ENCODE measurements at places on chromosomes 5 and 9.

DNA sequence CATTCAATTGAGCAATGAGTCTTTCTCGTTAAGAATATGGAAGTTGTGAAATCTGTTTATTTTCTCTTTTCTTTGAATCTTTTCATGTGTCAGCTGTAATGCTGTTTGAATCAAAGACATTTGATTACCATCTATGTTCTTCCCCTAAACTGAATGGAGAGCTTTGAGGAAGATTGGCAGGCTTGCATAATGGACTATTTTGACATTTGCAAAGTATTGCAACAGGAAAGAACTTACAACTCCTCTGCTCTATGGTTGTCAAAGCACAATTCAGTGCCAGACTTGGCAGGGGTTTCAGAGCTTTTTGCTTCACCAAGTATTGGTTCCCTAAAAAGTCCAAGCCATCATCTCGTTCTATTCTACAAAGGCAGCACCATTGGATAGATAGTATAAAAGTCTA is 549.0 kb upstream of the NUDT12 start:
- DNase-seq: no peak

- DNase-seq: no peak
These were observed 25.2 kb downstream of the COL23A1 start for GRCh38 chr5:178564811-178565550.

DNA sequence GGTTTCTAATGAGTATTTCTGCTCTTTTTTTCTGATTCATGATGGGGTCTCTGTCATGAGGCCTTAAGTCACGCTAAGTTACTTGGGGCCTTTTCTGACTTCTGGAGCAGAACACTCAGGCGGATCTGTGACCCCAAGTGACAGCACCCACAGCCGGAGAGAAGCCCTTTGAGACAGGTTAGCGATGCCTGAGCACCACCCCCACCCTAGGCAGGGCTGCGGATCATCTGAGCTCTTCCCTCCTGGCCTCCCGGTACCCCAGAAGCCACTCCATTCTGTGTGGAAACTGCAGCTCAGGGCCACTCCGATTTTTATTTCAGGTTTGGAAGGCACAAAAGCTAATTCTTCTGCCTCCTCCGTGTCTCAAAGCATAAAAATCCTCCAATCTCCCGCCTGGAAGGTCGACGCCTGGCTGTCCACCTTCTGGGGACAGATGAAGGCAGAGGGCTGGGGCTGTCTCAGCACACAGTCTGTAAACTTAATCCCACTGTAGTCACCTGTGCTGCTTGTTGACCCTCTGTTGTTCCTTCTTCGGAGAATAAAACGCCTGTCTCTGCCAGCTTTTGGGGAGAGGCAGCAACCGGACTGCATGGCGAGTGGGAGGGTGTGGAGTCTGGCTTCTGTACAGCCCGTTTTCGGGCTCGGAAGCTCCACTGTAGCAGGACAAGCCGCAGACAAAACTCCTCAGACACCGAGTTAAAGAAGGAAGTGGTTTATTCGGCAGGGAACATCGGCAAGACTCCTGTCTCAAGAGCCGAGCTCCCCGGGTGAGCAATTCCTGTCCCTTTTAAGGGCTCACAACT is 88.8 kb downstream of the SPRY4 start:
- DNase-seq: no peak

DNA sequence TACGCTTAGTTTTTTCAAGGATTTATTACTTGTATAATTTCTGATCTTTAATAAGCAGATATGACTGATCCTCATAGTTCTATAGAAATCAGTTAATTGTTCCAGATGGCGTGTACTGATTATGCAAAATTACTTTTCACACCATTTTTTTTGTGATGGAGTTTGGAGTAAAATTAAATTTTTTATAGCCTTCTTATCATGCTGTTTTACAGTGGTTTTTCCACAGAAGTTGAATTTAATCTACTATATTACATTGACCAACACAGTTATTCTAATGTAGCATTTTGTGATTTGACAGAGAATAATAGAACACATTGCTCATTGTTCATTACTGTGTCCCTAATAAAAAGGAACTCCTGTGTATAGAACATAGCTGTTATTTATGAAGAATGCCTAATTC is 111.1 kb downstream of the MVB12B start:
- DNase-seq: no peak

DNA sequence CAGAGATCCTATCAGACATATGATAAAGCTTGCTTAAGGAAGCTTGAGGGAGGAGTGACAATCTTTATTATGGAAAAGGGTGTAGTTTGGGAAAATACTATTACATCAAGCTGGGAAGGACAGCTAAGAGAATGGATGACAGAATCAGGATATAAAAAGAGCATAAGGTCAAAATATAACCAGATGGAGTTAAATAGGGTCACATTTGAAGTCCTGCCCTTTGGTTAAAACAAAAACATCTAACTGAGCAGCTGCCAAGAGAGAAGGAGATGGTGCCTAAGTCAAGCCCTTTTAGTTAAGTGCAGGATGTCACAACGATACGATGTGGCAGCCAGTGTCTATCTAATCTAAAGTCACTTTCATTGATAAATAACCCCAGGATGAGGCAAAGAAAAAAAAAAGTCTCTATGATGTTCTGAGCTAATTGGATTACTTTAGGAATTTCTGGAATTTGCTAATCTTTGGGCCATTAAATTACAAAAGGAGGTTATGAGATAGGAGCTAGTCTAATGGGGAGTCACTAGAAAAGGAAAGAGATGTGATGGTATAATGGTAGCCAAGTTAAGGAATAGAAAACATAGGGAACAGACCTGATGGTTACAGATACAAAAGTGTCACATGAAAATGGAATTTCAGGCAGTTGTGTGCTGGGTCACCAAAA is 365.2 kb downstream of the PDE4D start:
- no peak for DNase-seq

DNA sequence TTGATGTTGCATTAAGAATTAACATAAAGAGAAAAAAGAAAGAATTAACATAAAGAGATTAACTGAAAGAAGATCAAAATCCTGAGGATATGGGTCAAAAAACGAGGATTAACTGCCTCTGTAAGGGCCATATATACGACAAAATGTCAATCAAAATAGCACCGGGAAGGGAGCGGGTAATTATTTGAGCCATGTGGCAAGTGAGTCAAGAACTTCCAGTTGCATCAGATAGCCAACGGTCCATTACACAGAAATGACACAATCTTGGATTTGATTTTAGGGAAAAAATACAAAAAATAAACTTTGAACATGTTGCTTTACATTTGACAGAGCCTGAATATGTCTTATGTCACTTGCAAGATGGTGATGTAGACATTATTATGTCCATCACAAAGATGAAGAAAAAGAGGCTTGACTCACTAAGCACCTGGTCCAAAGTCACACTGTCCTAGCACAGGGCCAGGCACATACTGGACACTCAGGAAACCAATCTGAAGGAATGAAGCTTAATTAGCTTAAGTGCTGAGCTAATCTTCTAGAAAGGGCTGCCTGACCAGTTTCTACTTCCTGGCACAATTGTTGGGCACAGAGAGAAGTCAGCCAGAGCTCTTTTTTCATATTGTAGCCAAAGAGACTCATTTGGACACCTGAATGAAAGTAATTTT is 273.2 kb upstream of the PAPPA start:
- DNase-seq: no peak

GRCh38 chr9:113990570-113990907 is 87.6 kb downstream of the AMBP start:
- DNase-seq: no peak

DNA sequence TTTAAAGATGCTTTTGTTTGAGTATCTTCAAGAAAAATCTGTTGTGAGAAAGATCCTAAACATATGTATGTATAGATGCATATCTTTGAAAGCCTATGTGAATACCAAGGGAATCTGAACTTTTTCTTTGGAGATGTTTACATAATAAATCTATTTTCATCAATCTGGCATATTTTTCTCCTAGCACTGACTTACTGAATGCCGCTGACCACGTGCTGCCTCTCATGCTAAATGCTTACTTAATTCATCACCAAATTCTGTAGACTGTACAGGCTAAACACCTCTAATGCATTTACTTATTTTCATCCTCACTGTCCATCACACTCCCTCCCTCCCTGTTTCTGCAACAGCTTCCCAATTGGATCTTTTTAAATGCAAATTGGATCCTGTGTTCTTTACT is 566.2 kb upstream of the WWC1 start:
- DNase-seq: no peak

GRCh38 chr5:158789441-158789840 is 310.3 kb downstream of the EBF1 start:
- no peak for DNase-seq

DNA sequence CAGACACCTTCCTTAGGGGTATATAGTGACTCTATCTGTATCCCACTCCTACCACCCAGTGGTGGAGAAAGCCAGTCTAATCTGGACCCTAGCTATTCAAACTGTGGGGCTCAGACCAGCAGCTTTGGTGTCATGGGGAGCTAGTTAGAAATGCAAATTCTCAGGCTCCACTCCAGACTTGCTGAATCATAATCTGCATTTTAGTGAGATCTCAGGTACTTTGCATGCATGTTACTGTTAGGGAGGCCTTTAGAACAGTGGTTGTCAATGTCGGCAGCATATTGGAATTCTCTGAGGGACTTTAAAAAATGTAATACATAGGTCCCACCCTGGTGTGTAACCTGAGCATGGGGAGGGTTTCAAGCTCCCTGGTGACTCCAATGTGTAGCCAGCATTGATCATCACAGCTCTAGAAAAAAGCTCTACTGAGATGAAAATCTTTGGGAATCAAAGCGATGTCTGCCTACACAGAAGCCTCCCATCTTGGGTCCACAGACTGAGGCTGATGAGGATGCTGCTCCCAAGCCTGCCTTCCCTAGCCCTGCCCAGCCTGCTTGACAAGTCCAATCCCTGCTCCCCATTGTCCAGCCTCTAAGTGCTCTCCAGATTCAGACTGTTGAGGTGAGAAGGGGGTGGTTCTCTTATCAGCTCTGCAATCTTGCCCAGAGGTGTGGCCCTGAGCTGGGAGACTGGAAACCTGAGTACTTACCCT is 11.9 kb upstream of the GM2A start:
- DNase-seq: no peak

DNA sequence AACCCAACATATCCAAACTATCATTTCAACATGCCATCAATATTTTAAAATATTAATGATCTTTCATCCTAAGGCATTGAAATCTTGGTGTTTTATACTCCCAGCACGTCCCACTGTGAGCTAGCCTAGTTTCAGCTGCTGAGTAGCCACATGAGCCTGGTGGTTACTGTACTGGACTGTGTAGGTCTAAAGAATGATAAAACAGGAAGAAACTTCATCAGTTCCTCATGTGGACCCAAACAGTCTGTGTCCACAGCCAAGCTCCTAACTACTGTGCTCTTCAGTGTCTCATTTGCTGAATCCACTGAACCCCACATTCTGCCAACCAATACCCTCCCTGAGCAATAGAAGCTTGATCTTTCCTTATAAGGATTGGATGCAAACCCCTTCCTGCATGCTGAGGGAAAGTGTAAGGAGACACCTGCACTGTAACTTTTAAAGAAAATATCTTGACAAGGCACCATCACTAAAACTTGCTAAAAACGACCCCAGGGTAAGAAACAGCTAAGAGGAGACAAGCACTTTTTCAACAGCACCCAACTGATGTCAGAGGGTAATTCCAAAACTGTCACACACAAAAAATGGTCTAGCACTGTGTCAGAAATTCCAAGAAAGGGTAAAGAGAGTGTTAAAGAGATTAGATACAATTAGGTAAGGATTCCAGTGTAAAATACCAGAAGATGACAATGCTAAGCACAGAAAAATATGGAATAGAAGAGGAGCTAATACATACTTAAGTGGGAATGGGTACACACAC is 126.9 kb downstream of the SPOCK1 start:
- no peak for DNase-seq

- DNase-seq: no peak
These were observed 21.8 kb downstream of the C5orf22 start for GRCh38 chr5:31553863-31554262.

DNA sequence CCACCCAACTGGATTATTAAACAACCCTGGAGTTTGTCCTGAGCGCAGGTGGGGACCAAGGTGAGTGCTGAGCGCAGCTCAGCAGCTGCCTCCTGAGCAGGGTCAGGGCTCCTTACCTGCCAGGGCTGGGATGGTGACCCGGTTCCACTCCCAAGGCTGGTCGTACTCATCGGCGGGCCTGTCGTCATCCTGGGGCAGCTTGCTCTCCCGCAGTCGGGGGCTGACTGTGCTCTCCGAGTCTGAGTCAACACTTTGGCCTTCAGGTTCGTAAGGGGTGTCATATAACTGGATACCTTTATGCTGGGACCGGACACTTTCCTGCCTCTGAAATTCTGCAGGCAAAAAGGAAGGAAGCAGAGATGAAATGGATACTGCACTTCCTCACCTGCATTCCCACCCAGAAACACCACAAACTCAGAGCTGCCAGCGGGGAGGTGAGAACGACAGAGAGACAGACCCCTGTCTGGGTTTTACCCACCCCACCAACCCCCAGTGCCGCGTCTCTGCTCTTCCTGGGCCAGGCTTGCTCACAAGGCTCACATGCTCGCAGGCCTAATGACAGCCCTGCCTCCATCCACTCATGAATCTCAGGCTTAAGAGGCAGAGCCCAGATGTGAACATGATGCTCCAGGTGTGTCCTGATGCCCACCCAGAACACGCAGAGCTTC is 70.7 kb upstream of the SLC25A51 start:
- DNase-seq: no peak

GRCh38 chr5:14142202-14142826 is 828 bp upstream of the TRIO start:
- no peak for DNase-seq

- DNase-seq: no peak
These were observed 65.7 kb upstream of the EQTN start for GRCh38 chr9:27362447-27363210.

DNA sequence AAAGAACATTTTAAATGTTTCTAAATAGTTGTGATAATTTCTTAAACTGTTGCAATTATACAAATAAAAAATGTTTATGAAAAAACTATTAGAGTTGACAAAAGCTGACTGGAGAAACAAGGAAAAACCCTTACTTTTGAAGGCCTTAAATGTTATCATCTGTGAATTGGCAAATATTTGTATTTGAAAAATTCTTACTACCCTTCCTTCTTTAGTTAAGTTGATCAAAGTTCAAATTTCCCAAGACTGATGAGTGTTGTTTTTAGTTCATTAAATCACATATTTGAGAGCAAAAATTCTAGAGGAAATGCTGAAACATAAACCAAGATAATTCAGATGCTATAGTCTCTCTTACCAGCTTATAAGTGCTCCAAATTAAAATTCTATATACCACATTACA is 2.6 kb upstream of the SLC35D2 start:
- DNase-seq: no peak

DNA sequence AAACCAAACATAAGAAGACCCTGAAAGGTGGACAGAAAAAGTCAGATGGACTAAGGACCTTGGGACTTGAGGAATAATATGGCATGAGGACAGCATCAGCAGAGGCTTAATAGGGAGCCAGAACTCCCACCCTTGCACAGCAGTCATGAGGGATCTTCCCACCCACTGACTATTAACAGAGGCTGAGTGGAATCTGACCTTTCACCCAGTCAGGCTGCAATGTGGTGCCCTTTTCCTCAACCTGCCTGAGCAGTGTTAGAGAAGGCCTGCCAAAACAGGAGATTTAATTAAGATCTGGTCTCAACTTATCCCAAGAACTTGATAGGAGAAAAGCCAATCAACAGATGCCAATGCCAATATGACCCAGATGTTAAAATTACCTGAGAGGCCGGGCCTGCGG is 481.9 kb downstream of the KDM4C start:
- DNase-seq: no peak

- no peak for DNase-seq
These were observed 5.4 kb downstream of the IGIP start for GRCh38 chr5:140130949-140131733.
